ENCODE measurements at places on chromosomes 7 and 10.

GRCh38 chr10:50469778-50470193, 154.0 kb downstream of the SGMS1 start:
- DNase-seq: no peak

DNA sequence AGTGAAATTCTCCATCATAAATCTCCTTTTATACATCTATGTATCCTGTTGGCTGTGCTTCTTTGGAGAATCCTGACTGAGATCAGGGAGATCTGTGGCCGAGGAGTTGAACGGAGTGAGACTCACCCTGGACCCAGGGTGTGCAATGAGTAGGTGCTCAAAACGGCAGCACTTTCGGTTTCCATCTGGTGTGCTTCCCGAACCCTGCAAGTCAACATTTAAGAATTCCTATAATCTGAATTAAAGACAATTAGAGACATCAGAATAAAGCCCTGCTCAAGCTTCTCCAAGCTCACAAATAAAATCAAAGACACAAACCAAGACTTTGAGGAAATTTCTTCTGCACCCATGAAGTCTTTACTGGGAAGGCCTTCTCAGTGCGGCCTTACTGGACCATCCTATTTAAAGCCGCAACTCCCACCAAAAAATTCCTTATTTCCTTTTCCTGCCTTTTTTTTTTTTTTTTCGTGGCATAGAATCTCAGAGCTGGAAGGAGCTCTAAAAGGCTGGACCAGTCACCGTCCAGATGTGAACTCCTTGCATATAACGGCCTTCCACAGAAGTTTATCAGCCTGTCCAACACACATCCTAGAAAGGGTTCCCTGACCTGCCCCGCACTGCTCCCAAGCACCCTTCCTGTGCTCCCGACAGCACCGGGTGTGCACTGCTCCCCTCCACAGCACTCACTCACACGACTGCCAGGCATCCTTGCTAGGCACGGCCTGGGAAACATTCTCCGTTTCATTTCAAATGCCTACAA, 29.7 kb downstream of the GNA12 start:
- DNase-seq: no peak

GRCh38 chr7:2710901-2711551, 23.0 kb downstream of the AMZ1 start:
- DNase-seq: peak; percentile 63

- DNase-seq: no peak
These were observed 141.3 kb upstream of the ZMIZ1 start for GRCh38 chr10:78927257-78927995.

DNA sequence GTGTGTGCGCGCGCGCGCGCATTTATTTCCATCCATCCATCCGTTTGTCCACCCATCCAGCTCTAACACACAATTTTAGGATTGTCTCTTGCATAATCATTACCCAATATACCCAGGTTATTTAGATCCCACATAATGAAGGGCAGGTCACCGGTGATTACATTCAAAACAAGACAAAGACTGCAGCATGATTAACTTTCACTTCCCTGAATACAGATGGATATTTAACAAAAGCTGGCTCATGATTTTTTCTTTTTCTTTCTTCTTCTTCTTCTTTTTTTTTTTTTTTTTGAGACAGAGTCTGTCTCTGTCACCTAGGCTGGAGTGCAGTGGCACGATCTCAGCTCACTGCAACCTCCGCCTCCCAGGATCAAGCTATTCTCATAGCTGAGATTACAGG, 86.2 kb downstream of the SH3PXD2A start:
- no peak for DNase-seq
